CD8-positive, alpha-beta memory T cell (primary cell): ENCODE measurements at places on chromosomes 16 and 17. TPM values are rescaled to one million over a fixed set of nuclear protein-coding genes. Genes with fewer than 3 reads are reported as not detected.

ANKFN1 gene
- not detected for polyA plus RNA-seq

SLC12A3 gene
- not detected for polyA plus RNA-seq

DNA sequence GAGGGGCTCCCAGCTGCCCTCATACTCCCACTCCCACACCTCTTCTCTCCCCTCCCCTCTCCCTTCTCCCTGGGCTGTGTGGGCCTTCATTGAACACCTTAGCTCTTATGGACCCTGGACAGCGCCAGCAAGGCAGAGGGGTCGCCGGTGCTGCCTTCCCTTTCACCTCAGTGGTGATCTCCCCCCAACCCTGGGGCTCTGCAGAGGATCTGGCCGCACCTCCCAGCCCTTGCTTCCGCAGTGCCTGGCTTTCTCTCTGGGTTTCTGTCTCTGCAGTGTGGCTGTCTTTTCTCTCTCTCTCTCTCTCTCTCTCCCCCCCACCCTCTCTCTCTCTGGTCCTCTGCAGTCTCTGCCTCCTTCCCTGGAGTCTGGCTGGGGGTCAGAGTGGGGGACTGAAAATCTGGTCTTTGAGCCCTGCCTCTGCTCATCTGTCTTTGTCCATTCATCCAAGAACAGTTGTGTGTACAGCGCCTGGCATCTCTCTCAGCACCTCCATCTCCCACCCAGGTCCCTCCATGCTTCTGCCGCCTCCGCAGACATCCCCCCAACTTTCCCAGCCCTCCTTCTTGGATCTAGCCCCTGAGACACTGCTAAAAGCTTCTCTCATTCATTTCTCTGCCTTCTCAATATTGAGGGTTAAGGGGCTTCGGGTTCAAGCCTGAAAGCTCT lies 1.1 kb downstream of the SEZ6L2 start:
- H3K4me3 ChIP-seq, result no peak overlapping the region
- peaks cover 26% of the 10 kb centered on the region for H3K27me3 ChIP-seq
- H3K4me1 ChIP-seq, result peaks cover 7% of the 10 kb centered on the region
- no peak overlapping the region for H3K27ac ChIP-seq

GRCh38 chr16:1678500-1679098 lies 520 bp downstream of the JPT2 start:
- H3K36me3 ChIP-seq, result no peaks in the 10 kb centered on the region
- H3K4me1 ChIP-seq, result peaks cover 17% of the 10 kb centered on the region
- no peaks in the 10 kb centered on the region for H3K27me3 ChIP-seq
- H3K4me3 ChIP-seq, result peak overlapping the region; percentile 76
- H3K27ac ChIP-seq, result peak overlapping the region; percentile 61

DNA sequence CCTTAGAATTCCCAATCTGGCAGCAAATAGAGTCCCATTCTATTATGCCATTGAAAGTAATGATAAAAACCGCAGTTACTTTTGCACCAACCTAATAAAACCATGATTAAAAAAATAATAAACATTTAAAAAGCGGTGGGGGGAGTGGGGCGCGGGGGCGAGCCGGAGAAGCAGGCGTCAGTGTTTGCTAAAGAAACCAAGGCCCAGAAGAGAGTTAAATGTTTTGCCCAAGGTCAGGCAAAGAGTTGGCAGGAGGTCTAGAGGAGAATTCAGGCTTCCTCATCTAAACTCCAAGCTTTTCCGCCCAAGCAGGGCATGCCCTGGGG lies 9.7 kb upstream of the PRSS22 start:
- peak overlapping the region; percentile 79 for H3K27ac ChIP-seq
- no peaks in the 10 kb centered on the region for H3K27me3 ChIP-seq

- H3K27ac ChIP-seq, result peak overlapping the region; percentile 79
- no peak overlapping the region for H3K4me3 ChIP-seq
- no peak for DNase-seq
- no peaks in the 10 kb centered on the region for H3K27me3 ChIP-seq
Observed at GRCh38 chr17:27091043-27091497, 202.8 kb upstream of the WSB1 start.

GRCh38 chr16:9090960-9091866 lies at the start of gene HAPSTR1:
Gene HAPSTR1, plus strand, starts transcription at chr16:9091644. Its CDS starts 401 bp downstream, at chr16:9092045.
- peak within 1 kb of the TSS; percentile 90 for H3K27ac ChIP-seq
- H3K4me3 ChIP-seq, result peak within 1 kb of the TSS; percentile 94
- peaks cover 32% of the 10 kb centered on the region for H3K4me1 ChIP-seq

DNA sequence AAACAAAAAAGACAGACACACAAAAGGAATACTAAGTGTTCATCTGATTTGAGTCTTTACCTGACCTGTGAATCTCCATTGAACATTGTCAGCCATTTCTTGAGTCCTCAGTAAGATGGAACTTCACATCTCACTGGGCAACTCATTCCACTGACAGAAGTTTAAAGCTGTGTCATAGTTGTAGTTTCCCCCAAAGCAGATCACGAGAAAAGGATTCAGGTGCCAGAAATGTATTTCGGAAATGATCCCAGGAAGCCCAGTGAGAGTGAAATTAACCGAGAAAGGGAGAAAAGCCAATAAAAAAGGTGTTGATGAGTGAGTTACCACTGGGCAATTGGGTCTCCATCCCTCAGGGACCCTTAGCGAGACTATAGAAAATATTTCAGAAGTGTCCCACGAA lies 6.5 kb downstream of the CHD9 start:
- H3K27ac ChIP-seq, result no peak overlapping the region
- H3K4me3 ChIP-seq, result no peak overlapping the region
- H3K36me3 ChIP-seq, result no peaks in the 10 kb centered on the region
- no peak for DNase-seq

DNA sequence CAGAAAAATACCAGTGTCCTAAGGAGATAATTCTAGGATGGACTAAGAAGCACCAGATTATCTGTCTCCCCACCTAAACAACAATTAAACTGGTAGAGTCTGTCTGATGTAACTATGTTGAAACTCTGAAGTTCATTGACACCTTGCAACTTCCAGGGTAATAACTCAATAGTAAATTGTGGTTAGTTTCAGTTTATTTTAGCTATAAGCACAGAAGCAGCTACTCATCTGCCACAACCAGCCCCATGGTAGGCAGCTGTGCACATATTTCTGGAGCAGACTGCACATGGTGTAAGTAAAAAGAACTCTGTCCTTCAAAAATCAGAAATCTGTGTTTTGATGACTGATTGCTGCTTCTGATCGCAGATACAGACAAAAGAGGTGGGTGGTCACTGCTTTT lies 852.1 kb downstream of the CDH11 start:
- no peak for DNase-seq
- H3K36me3 ChIP-seq, result no peaks in the 10 kb centered on the region
- H3K4me3 ChIP-seq, result no peak overlapping the region
- no peaks in the 10 kb centered on the region for H3K27me3 ChIP-seq
- no peak overlapping the region for H3K27ac ChIP-seq

GRCh38 chr17:17792551-17793377 lies 44.0 kb downstream of the SREBF1 start:
- H3K4me1 ChIP-seq, result peaks cover 20% of the 10 kb centered on the region
- peak; percentile 78 for DNase-seq
- H3K36me3 ChIP-seq, result no peaks in the 10 kb centered on the region
- no peaks in the 10 kb centered on the region for H3K27me3 ChIP-seq
- H3K4me3 ChIP-seq, result no peak overlapping the region

- H3K4me3 ChIP-seq, result no peak overlapping the region
- H3K36me3 ChIP-seq, result peaks cover 11% of the 10 kb centered on the region
- H3K27ac ChIP-seq, result no peak overlapping the region
- H3K4me1 ChIP-seq, result peaks cover 14% of the 10 kb centered on the region
- H3K27me3 ChIP-seq, result no peaks in the 10 kb centered on the region
Observed at GRCh38 chr16:13923703-13924298, 3.8 kb downstream of the ERCC4 start.

GRCh38 chr16:85286951-85287814 lies 174.9 kb upstream of the CIBAR2 start:
- H3K27ac ChIP-seq, result peak overlapping the region; percentile 16
- no peaks in the 10 kb centered on the region for H3K27me3 ChIP-seq
- no peaks in the 10 kb centered on the region for H3K4me1 ChIP-seq
- DNase-seq, result no peak
- H3K36me3 ChIP-seq, result no peaks in the 10 kb centered on the region
- no peak overlapping the region for H3K4me3 ChIP-seq

- H3K27ac ChIP-seq, result no peak overlapping the region
- DNase-seq, result no peak
- no peak overlapping the region for H3K4me3 ChIP-seq
- no peaks in the 10 kb centered on the region for H3K36me3 ChIP-seq
- H3K27me3 ChIP-seq, result no peaks in the 10 kb centered on the region
Observed at GRCh38 chr17:77677211-77677610, 281.3 kb upstream of the TNRC6C start.

DNA sequence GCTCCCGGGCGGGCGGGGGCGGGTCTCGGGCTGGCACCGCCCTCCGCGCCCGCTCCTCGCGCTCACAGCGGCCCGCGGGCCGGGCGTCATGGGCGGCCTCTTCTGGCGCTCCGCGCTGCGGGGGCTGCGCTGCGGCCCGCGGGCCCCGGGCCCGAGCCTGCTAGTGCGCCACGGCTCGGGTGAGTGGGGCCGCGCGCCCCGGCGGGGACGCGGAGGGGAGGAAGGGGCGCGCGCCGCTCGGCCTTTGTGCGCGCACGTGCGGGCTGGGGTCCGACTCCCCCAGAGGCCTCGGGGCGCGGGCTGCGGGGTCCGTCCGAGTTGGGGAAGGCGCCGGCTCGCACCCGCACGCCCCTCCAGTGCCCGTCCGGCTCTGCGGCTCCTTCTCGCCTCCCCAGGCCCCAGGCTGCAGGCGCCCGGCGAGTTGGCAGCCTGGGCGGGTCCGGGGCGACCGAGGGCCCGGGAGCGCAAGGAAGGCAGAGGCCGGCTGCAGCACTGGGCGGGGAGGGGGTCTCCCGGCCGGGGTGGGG lies at the start of gene NME4:
NME4 (plus strand) TSS at position 65 of the 527 bp plus-strand sequence; CDS start at position 89, 24 bp downstream.
- peak within 1 kb of the TSS; percentile 70 for H3K27ac ChIP-seq
- H3K27me3 ChIP-seq, result no peaks in the 10 kb centered on the region
- H3K4me3 ChIP-seq, result peak within 1 kb of the TSS; percentile 39
- no peak for DNase-seq
- no peaks in the 10 kb centered on the region for H3K36me3 ChIP-seq

DNA sequence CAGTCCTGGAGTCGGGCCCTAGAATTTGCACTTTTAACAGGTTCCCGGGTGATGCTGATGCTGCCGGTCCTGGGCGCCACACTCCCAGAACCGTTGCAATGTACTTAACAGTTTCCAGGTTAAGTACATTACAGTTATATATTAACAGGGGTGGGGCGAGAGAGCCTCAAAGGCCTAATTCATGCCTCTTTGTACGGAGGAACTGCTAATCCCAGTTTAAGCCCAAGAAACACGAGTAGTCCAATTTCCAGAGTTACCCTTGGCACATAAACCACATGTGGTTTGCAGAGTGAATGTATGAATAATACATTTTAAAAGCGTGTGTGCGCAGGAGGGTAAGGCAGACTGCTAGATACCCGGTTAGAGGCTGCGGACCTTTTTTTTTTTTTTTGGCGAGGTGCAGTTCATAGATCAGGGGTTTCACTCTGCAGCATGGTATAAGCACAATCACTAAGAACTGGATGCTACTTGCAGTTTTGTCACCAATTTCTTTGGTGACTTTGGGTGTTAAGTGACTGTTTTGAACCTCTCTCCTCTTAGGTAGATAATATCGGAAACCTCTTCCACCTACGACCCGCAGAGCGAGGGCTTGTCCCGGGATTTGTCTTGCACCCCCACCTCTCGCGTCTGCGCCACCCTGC lies 713 bp downstream of the COX11 start:
- H3K27me3 ChIP-seq, result no peaks in the 10 kb centered on the region
- H3K4me1 ChIP-seq, result peaks cover 18% of the 10 kb centered on the region
- DNase-seq, result peak; percentile 0

GRCh38 chr17:67281053-67281452 lies 36.1 kb upstream of the HELZ start:
- no peaks in the 10 kb centered on the region for H3K4me1 ChIP-seq
- no peaks in the 10 kb centered on the region for H3K36me3 ChIP-seq
- H3K4me3 ChIP-seq, result no peak overlapping the region
- no peak overlapping the region for H3K27ac ChIP-seq
- no peaks in the 10 kb centered on the region for H3K27me3 ChIP-seq

DNA sequence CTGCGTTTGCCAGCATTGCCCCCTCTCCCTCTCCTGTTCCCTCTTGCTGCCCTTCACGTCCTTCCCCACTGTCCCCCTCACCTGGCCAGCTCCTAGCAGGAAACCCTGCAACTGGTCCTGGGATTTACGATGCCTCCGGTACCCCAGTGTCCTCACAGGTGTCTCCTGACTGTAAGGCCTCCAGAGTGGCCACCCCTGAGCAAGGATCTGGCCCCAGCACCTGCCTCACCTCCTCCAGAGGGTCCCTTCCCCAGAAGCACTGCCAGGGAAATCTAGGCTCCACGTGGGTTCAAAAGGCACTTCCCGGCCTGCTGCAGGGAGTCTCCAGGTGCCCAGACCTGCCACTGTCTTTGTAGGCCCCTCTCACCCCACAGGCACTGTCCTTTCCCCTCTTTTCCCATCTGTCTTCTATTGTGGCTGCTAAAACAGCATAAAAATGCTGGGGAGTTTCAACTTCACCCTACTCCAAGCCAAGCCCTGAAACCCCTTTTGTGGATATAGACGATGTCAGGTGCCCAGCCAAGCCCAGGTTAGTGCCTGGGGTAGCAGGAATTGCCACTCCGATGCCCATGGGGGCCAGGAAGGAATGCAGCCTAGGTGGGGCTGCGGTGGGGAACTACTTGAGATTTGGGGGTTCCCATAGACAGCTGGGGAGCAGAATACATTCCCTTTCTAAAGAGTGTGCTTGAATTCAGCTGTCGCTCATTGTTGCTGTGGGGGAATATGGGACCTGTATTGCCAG lies 25.7 kb downstream of the RAB11FIP4 start:
- no peak overlapping the region for H3K4me3 ChIP-seq
- no peak for DNase-seq
- H3K4me1 ChIP-seq, result no peaks in the 10 kb centered on the region
- no peak overlapping the region for H3K27ac ChIP-seq

DNA sequence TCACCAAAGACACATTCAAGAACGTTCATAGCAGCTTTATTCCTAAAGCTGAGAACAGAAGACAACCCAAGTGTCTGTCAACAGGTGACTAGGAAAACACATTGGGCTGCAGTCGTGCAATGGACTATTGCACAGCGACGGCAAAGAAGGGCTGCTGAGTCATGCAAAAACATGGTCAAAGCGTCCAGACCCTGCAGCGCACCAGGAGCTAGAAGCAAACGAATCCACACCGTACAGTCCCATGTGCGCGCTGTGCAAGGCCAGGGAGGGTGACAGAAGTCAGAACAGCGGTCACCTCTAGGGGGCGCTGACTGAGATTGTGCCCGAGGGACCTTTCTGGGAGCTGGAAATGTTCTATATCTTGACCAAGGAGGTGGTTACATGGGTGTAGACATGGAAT lies 266.4 kb downstream of the MAF start:
- H3K27ac ChIP-seq, result no peak overlapping the region
- H3K4me1 ChIP-seq, result no peaks in the 10 kb centered on the region
- no peaks in the 10 kb centered on the region for H3K27me3 ChIP-seq
- H3K4me3 ChIP-seq, result no peak overlapping the region
